Kidney (tissue), 22 donors: ENCODE measurements at places on chromosomes 1 and 21. TPM values are rescaled to one million over a fixed set of nuclear protein-coding genes. Genes with fewer than 3 reads are reported as not detected.

UBE2U gene
- polyA plus RNA-seq: not detected

DISP3 gene
- polyA plus RNA-seq: not detected

DNA sequence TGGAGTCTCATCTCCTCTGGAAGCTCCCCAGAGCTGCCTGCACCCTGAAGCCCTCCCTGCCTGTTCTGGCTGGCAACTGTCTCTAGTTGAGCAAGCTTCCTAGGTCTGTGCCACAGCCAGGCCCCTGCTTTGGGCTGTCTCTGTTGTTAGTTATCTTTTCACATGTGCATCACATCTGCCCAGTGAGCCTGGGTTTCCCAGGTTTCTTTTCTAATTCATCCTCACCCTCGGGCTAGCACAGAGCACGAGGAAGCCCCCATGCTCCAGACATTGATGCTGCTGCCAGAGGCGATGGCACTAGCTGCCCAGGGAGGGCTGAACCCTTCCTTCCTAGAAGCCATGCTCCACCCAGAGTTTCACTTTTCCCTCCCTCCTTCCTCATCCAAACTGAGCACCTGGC, 27.2 kb downstream of the RASSF5 start:
- DNase-seq: no peak

GRCh38 chr1:19759740-19760089, 40.0 kb downstream of the TMCO4 start:
- DNase-seq: no peak

DNA sequence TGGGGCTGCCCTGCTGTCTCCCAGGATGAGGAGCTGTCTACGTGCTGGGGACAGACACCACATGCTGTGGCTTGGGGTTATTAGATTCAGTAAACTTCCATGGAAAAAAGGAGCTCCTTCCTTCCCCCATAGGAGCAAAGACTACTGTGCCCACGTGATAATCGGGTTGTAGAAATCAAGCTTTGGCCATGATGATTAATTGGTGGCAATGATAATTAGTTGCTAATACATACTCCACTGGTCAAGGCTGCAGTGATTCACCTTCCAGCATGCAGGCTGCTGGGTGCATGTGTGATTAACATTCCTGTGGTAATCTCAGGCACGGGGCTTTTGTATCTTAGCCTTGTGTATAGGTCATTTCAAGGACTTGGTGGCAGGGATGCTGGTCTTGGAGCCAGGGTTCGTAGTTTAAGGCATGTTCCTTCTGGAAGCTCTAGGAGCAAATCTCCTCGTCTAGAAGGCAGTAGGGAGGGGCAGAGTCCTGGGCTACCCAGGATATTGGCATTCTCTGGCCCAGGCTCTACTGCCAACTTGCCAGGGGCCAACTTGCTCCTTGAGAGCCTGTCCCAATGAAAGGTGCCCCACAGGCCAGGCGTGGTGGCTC, 41.4 kb downstream of the TMCO4 start:
- DNase-seq: no peak

DNA sequence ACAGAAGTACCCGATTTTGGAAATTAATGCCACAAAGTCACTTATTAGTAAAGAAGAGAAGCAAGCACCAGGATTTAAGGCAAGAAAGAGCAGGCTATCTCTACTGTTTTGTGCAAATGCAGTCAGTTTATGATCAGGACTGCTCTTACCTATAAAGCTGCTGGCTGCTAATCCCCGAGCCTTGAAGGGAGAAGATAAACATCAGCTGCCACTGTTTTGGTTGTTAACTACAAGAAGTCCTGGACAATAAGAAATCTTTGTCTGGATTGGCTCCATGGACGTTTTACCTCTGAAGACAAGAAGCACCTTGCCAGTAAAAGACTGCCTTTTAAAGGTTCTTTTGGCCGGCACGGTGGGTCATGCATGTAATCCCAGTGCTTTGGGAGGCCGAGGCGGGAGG, 21.4 kb downstream of the FRRS1 start:
- DNase-seq: no peak

GRCh38 chr1:3142751-3143150, 73.7 kb downstream of the PRDM16 start:
- no peak for DNase-seq
